NK-92 treated with Interleukin-12 subunit alpha and Interleukin-12 subunit beta, amount 100 ng/mL, for 24 hours (cell line): ENCODE measurements at places on chromosomes 7 and 10.

- DNase-seq: no peak
These were observed 139.0 kb downstream of the LRRN3 start for GRCh38 chr7:111229916-111230315.

DNA sequence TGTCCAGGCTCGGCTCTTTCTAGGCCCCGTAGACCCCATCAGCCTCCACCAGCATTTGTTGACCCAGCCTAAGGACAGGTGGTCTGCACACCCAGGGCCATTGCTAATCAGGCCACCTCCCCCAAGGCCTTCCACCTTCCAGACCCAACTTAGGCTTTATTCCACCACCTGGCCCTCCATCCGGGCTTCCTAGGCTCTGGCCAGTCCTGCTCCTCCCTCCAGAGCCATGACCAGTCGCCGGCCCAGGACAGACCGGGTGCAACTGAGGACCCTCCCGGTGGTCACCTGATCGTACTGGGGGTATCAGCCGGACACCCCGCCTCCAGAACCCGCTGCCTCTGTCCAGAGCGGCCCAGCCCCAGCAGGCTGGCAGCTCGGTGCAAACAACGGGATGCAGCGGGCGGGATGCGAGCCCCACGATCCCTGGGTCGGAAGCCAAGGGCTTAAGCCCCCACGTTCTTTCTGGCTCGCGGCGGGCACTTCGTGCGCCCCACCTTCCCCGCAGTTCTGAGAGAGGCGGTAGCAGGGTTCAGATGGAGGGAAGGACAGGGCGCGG, 545 bp downstream of the NACAD start:
- DNase-seq: no peak

DNA sequence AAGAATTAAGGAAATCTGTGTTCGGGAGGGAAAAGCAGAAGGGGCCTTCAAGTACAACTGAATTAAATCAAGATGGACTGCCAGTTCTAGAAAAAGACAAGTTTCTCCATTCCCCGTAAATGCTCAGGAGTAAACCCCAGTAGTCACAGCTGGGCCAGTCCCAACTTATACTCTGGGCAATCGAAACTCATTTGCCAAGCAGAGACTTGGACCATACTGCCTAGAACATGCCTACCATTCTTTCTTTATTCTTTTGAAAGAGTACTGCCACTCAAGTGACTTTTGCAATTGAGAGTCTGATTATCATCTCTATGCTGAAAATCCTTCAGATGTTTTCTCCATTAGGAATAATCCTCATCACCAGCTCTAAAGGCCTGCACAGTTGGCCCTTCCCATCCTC, 21.4 kb downstream of the RPP30 start:
- no peak for DNase-seq

DNA sequence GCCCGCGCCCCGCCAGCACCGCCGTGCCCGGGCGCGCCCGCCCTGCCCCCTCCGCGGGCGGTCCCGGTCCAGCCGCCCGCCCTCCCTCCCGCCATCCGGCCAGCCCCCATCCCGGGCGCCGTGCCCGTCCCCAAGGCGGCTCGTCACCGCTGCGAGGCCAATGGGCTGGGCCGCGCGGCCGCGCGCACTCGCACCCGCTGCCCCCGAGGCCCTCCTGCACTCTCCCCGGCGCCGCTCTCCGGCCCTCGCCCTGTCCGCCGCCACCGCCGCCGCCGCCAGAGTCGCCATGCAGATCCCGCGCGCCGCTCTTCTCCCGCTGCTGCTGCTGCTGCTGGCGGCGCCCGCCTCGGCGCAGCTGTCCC, at the start of gene HTRA1:
Gene HTRA1 (plus strand): TSS at position 187 of the 362 bp plus-strand sequence. CDS start 100 bp downstream, at position 287.
- no peak for DNase-seq

GRCh38 chr7:137771679-137772078, 75.1 kb downstream of the DGKI start:
- DNase-seq: no peak
